NCI-H146 (cell line): ENCODE measurements at places on chromosomes 7 and 10.

DNA sequence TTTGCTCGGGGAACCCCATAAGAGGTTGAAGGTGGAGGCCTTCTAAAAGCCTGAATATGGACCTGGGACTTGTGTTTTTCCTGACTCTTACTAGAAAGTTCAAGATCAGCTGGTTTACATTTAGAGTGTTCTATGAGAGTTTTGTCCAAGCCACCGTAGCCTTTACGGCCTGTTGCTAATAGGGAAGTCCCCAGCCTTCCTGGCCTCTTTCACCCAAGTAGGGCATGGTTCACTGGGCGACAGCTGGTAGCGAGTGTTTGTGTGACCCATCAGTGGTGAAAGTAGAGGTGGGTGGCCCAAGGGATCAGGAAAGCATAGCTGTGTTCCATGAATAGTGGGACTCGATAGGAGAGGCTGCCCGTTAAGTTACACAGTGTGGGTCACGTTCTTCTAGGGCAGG is 60.1 kb downstream of the RABGEF1 start:
- no peak for DNase-seq

GRCh38 chr10:87095236-87095945 is 385 bp downstream of the SHLD2 start:
- DNase-seq = peak; percentile 89

DNA sequence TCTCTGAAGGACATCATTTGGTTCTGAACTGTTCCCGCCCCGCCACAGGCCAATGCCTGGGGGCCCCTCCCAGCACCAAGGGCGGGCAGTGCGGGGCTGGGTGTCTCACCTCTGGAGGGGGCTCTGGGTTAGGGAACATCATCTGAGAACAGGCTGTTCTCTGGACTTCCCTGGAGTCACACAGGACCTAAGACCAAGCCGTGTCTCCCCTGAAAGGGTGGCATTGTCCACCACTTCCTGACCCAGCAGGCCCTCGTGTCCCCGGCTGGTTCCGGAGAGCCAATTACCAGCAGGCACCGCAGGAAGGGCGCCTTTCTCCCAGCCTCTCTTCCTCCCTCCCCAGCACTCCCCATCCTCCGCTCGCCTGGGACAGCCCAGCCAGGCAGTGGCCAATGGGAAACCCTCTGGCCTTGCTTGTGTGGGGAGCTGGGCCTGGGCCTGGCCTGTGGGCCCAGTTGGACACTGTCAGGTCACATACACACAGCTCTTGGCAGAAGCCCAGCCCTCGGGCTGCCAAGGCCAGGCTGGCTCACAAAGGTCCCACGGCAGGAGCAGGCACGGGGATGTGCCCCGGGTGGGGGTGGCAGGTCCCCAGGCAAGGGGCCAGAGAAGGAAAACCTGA is 119.5 kb downstream of the SPDYE5 start:
- DNase-seq = peak; percentile 25

GRCh38 chr10:31484431-31485135 is 165.6 kb downstream of the ZEB1 start:
- no peak for DNase-seq

DNA sequence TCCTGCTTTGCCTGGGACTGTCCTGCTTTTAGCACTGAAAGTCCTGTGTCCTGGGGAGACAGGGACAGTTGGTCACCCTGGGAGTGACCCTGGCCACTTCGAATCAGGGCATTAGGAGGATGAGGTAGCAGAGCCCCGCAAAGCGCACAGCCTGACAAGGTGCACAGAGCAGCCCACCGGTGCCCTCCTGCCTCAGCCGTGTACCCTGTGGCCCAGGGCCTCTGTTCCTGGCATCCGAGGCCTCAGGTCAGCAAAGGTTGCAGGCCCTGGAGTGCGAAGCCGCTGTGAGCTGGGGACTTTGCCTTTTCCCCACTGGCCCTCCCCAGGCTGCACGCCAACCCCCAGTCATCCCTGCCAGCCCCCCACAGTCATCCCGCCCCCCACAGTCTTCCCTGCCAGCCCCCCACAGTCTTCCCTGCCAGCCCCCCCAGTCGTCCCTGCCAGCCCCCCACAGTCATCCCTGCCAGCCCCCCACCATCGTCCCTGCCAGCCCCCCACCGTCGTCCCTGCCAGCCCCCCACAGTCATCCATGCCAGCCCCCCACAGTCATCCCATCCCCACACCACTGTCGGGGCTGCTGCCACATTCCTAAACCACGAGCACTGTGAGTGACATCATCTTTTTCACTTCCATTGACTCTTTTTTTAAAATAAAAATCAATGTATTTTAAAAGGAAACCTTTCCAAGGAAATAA is 91.8 kb downstream of the RGS10 start:
- DNase-seq = no peak

- DNase-seq = no peak
Observed at GRCh38 chr10:124465003-124465776, 3.6 kb downstream of the LHPP start.

DNA sequence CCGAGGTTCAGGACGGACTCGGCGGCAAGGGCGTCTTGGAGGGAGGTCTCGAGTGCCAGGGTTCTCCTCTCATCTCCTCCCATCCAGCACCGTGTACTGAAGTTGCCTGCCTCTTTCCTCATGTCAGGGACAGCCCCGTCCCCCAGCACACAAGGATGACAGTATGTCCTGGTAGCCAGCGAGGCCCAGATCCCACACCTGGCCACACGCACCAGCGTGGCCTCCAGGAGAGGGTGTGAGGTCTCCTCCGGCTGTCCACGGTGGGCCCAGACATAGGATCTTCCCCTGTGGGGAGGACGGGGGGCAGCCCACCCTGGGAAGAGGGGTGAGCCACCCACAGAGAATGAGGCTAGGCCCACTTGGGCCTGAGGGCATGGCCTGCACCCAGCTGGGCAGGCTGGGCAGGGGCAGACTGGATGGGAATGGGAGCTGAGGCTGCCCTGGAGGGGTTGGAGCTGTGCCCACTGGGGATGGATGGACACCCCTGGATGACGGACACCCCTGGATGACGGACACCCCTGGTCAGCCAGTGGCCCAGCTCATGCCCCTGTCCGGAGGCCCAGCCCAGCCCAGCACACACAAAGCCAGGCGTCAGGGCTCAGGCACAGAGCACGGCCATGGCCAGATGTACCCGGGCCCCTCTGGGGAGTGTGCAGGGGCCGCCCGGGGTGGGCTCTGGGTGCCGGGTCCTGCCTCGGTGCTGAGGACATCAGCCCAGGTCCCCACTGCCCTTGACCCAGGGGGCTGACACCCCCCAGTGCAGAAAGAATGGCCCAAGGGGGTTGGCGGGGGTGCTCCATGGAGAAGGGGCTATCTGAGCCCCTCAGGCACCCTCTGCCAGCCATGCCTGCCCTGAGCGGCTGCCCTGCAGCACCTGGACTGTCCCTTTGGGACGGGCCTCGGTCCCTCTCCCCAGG is 30.9 kb upstream of the CFAP46 start:
- no peak for DNase-seq

DNA sequence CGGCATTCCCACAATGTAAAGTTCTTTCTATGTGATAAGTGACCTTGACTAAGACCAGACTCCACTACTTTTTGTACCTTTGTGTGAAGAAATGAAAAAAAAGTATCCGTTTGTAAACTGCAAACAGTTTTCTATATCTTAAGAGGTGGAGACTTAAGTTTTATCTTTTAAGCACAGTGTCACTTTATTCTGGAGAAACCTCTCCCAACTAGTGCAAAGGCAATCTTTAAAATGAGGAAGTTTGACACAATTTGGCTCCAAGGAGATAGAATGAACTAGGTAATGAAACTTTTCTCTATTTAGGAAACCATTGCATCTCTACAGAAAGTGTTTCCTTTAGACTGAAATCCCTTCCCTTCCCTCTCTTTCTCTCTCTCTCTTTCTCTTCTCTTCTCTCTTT is 122.9 kb downstream of the SAMD9 start:
- no peak for DNase-seq

DNA sequence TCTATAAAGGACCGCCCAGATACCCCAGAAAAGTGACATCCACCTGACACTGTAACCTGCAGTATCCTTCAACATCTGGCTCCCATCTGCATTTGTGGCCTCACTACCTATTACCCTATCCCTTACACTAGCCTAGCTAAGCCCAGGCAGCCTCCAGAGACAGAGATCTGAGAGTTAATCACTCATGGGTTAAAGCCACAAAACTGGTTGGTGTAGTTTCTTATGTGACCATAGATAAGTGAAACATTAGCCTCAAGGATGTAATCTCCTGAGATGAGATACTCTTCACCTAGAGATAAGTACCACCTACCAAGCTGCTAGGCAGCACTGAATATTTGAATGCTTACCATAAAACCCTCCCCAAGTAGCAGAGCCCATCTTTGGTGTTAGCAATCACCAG is 35.4 kb downstream of the CTTNBP2 start:
- no peak for DNase-seq

DNA sequence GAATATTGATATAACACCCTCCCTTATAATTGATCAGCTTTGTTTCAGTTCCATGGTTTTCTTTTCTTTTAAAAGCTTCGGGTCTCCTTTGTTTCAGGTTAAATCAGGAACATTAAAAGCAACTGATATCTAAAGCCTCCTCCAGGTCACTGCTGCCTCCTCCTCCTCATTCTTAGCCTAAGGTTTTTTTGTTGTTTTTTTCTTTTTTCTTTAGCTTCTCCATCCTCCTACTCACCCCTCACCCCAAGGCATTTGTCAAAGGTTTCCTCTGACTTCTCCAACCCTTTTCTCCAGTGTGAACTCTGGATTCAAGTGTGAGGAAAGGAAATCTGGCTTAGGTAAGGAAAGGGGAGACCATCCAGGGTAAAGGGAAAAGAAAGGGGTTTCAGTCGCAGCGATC is 420.2 kb upstream of the NFE2L3 start:
- DNase-seq = no peak

DNA sequence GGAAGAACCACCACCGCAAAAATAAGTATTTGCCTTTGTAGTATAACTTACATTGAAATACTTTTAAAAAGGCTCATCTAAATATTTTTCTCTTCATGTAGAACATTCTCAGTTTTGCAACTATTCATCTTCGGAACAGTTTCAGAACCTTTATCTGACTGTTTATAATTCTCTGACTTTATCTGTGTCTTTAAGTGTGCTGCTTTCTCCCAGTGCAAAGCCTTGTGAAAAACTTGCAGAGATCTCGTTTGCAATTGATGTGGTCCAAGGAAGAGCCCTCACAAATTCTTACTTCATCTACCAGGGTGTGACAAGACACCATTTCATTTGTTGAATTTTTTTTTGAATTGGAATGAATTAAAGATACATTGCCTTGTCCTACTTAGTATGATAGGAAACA is 186.4 kb downstream of the DKK1 start:
- DNase-seq = no peak

- DNase-seq = no peak
Observed at GRCh38 chr10:104072786-104073185, 12.9 kb downstream of the COL17A1 start.

DNA sequence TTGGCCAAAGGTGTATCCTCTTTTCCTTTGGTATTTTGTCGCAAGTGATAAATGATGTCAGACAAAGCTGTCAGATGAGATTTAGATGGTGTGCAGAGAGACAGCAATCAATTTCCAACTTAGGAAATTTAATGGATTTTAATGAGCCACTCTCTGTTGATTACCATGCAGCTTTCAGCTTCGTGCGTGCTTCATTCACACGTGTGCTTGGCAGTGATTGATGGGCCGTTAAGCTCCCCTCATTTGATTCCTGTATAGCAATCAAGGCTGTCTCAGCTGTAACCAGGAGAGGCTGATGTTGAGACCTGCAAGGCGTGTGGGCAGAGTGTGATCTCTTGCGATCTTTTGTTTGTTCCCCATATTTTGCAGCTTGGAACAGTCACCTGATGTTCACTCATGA is 439.6 kb downstream of the CALN1 start:
- peak; percentile 24 for DNase-seq

- no peak for DNase-seq
Observed at GRCh38 chr7:108662783-108663362, 93.2 kb downstream of the DNAJB9 start.

- no peak for DNase-seq
Observed at GRCh38 chr7:106757846-106758245, 96.9 kb upstream of the CCDC71L start.

- DNase-seq = no peak
Observed at GRCh38 chr7:5396999-5397663, 26.5 kb downstream of the TNRC18 start.

DNA sequence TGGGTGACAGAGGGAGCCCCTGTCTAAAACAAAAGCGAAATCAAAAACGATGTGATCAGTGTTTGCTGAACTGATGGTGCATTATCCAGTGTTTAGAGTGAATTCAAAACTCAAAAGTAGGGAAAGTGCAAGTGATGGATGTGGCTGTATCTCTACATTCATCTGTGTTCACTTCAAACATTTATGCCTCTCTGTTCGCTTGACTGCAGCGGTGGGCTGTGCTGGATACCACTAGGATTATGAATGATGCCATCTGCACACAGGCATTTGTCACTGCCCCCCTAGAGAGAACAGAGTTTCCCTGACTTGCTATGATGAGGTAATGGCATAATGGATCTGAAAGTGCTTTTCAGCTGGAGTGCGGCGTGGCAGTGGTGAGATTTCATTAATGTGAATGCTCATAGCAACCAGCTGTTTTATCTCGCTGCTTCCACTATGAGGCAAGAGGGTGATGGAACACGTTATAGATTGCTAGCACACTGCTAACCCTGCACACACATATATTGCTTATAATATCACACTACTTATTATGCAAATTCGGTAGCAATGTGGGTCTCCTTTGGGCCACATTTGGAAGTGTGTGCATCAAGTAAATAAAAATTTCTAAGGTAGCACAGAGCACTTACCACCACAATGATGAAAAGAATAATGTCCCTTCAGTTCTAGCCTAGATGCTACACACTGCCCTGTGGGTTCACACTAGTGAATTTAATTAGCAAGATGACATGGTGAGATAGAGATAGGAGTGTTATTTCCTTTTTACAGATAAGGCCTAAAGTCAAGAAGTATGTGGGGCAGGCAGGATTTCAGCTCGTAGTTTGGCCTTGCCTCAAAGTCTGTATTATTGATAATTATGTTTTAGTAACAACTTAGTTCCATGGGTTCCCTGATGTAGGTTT is 164.7 kb downstream of the CAMK1D start:
- peak; percentile 95 for DNase-seq

- DNase-seq = no peak
Observed at GRCh38 chr7:36044101-36044892, 108.8 kb upstream of the EEPD1 start.

GRCh38 chr10:64771253-64772050 is 1250.3 kb downstream of the REEP3 start:
- DNase-seq = no peak
